RKO (cell line): ENCODE measurements at places on chromosomes 1 and 21.
A peak's percentile ranks its signal among the peaks of the same experiment; 100 is the strongest.

DNA sequence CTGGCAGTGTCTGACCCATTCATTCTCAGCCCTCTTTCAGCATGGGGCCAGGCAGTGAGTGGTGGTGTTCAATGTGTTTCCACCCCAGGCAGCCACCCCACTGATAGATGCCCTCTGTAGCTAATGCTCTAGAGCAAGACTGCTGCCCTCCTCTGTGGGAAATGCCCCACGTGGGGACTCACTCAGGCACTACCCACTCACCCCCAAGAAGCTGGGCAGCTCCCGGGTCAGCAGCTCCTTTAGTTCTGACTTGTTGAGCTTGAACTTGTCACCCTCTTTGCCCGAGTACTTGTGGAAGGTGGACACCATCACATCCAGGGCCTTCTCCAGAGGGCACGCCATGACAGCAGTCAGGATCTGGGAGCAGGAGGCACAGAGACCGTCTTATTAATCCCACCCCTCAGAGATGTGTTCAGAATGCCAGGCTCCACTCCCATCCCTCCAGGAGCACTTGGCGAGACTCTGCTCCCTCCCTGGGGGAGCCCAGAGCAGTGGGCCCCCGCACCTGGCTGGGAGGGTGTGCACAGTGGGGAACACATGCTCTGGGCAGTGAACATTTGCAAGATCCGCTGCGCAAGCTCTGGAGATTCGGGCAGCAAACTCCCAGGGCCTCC is 1.0 kb downstream of the S100A4 start:
- DNase-seq: no peak

DNA sequence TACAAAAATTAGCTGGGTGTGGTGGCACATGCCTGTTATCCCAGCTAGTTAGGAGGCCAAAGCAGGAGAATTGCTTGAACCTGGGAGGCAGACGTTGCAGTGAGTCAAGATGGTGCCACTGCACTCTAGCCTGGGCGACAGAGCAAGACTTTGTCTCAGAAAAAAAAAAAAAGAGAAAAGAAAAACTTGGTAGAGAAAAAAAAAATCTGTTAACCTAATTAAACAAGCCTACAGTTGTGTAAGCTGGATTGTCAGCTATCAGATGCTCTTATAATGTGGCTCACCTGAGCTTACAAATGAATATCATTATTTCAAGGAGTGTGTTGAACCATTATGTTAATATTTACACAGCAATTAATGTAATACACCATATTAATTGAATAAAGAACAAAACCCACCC is 26.4 kb upstream of the EYA3 start:
- DNase-seq: no peak

GRCh38 chr1:180376253-180376652 is 126.1 kb downstream of the ACBD6 start:
- DNase-seq: no peak

DNA sequence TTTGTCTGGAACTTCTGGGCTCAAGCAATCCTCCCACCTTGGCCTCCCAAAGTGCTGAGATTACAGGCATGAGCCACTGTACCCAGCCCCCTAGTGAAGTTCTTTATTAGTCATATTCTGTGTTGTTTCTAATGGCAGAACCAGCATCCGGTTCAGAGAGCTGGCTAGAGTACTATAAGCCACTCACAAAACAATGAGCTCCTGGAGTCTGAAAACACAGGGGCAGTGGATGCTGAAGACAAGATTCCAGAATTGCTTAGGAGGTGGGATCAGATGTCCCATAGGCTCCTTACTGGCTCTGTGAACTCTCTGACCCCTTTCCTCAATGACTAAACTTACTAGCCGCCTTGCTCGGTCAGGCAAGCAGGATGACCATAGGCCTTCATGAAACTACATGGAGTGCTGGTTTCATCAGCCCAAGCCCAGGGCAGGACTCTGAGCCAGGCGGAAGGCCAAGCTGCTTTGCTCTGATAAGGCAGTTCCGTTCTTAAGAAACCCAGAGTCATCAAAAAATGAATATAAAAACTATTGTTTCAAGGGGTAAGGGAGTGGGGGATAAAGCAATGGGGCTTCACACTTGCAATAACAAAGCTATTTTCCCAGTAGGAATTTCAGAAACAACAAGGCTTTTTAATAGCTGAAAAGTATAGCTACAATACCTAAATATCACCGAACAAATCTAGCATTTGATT is 8.1 kb downstream of the MTHFR start:
- no peak for DNase-seq

GRCh38 chr1:235579891-235580290 is 69.7 kb downstream of the GNG4 start:
- no peak for DNase-seq

DNA sequence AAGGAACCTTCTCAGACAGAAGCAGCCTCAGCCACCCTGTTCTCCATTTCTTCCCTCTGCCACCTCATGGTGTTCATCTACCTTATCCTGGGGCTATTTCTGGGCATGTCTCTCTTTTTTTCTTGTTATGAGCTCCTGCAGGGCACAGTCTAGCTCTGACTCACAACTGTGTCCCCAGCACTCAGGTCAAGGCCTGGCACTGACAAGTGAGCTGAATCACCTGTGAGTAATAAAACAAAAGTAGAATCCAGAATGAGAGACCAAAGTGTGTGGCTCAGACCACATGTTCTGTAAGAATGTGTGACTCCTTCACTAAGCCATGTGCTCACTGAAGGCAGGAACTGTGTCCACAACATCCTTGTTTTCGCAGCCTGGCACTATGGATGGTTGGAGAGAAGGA is 23.2 kb downstream of the C1orf94 start:
- DNase-seq: peak; percentile 75

DNA sequence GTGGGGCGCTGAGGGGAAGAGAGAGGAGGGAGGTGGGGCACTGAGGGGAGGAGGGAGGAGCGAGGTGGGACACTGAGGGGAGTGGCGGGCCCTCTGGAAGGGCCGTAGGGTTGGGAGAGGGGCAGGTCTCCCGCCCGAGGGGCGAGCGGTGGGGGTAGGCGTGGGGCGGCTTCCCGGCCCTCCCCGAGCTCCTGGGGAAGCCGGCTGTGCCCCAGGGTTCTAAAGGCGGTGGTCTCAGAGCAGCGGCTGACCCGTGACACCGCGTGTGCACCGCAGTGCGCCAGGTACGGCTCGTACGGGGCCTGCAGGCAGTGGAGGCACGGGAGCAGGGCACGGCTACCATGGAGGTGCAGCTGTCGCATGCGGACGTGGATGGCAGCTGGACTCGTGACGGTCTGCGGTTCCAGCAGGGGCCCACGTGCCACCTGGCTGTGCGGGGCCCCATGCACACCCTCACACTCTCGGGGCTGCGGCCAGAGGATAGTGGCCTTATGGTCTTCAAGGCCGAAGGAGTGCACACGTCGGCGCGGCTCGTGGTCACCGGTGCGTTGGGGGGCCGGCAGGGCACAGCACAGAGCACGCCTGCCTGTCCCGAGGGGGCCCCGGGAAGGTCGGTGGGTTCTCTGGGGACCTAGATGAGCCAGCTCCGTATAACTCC is 68.5 kb downstream of the OBSCN start:
- DNase-seq: no peak

DNA sequence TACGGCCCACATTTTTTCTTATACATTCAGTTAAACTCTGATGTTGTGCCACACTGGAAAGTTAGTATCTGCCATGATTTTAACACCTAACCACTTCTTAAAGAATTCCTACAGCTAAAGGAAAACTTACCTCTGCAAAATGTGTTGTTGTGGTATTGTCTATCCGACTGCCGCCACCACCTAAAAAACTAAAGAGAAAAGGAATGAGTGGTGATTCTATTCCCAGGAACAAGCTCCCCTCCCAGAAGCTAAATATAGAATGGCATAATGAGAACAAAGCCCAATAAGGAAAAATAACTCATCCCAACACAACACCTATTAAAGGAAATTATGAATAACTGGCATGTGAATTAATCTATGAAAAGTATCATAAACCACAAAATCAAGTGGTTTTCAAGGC is 39.5 kb downstream of the RNF115 start:
- DNase-seq: no peak

DNA sequence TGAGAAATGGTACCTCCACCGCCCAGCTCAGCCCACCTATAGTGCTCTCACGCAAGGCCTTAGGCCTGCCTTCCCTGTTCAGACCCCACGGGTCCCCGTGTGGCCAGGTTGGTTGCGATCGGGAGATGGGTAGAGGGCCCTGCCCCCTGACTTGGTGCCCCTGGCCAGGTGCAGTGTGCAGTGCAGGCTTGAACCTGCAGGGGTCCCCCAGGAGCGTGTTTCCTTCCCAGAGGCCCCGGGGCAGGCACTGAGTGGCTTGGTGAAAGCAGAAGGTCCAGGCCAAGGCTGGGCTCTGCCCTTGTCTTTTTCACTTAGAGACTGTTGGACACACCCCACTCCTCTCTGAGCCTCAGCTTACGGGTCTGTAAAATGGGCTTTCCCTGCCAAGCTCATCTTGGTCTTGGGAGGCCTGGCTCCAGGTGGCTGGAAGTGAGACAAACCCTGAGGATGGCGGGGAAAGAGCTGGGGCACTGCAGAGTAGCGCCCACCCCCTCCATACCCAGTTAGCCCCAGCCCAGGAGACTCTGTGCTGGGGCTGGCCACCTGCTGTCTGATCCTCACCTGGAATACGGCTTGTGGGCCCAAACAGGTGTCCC is 9.3 kb upstream of the HES5 start:
- DNase-seq: no peak

DNA sequence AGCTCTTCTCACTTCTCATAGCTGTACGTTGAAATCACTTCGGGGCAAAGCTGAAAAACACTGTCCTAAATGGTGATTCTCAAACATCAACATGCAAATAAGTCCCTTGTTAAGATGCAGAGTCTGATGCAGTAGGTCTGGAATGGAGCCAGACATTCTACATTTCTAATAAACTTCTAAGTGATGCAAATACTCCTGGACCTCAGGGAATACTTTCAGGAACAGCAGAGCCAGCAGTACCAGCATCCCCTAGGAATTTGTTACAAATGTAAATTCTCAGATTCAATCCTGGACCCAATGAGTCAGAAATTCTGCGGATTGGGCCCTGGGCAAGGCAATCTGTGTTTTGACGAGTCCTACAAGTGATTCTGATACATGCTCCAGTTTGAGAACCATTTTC is 152.3 kb downstream of the PCNX2 start:
- DNase-seq: no peak

- no peak for DNase-seq
Observed at GRCh38 chr1:207838156-207839082, 72.5 kb downstream of the CD34 start.

- DNase-seq: no peak
Observed at GRCh38 chr1:153357853-153358690, at the start of gene S100A9. Gene S100A9, plus strand, starts transcription at chr1:153357854. Its CDS starts 430 bp downstream, at chr1:153358284.

DNA sequence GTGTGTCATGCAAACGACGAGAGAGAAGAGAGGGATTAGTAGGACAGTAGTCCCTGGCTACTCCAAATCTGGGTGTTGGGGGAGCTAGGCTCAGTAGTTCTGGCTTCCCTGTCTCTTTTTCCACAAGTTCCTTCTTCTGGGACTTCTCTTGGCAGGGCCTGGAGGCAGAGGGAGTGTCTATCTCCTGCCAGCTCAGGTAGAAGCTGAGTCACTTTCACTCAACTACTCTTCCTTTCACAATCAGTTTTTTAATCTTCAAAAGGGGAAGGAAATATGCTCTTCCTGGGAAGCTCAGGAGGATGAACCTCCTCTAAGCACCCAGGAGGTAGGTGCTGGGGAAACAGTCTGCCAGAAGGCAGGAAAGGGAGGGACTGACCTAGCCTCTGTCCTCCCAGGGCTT is 35.2 kb upstream of the MAGOH start:
- DNase-seq: no peak

- no peak for DNase-seq
Observed at GRCh38 chr1:2447276-2448097, 28.6 kb upstream of the PLCH2 start.

- no peak for DNase-seq
Observed at GRCh38 chr1:22366346-22366745, 85.3 kb upstream of the ZBTB40 start.

DNA sequence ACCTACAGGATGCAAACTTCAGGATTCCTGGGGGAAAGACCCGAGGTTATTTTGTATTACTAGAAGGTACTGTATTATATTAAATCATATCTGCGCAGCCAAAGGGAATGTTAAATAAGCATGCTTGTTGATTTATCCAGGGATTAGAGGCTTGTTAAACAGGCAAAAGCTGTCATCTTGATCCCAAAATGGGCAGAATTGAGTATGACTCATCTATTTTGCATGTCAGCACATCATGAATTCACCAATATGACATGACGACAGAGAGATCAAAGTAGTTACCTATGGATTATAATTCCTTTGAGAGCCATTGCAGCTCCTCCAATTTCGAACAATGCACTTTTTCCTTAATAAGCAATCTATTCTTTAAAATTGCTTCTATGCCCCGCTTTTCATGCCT is 66.1 kb downstream of the TBX15 start:
- no peak for DNase-seq

GRCh38 chr1:198183605-198184004 is 26.8 kb downstream of the NEK7 start:
- no peak for DNase-seq

DNA sequence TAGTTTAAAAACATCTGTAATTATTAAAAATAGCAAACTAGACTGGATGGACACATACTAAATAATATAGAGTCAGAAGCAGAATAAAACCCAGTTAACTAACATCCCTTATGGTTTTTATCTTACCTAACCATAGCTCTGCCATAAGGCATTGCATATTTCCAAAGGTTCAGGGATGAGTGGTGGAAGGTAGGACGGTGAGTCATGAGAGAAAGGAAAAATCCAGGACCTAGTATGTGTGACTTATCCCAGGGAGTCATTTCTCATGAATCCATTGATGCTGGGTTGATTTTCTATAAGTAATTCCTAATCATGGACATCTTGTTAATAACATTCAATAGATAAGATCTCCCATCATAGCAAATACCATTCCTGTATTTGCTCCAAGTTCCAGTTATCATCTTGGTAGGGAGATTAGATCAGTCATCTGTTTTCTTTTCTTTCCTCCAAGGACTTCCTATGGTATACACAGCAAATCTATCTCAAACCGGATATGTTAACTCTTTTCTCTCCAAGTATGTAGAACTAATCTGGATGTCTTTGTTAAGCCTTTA is 490.7 kb upstream of the B3GALT2 start:
- DNase-seq: no peak

DNA sequence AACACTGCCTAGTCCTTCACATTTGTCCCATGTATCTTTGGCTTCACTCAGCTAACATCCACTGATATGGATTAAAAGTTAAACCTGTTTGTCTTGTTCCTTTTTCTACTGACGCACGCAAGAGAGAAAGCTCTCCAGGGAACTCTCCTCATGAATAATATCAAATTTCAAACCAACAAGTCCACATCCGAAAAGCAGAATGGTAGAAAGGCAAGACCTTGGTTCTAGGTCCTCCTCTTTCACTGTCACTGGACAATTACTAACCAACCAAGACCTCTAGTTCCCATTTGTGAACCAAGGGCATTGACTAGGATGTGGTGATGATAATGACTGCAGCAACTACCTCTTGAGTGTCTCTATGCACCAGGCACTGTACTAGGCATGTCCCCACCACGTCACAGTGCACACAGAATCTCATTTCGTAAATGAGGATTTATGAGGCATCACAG is 8.4 kb downstream of the PLPP3 start:
- no peak for DNase-seq

GRCh38 chr1:64356636-64357256 is 113.2 kb upstream of the CACHD1 start:
- DNase-seq: no peak

- no peak for DNase-seq
Observed at GRCh38 chr1:192530254-192530653, 45.3 kb upstream of the RGS1 start.
